ENCODE measurements at places on chromosomes 2 and 18. TPM values are rescaled to one million over a fixed set of nuclear protein-coding genes. Genes with fewer than 3 reads are reported as not detected.

TNFAIP6 gene
- total RNA-seq = 0.98 TPM

IMPA2 gene
- total RNA-seq = 93.6 TPM

TUBA3E gene
- total RNA-seq = 4.6 TPM

CNDP2 gene
- 84.9 TPM for total RNA-seq

MOCOS gene
- total RNA-seq = 3.6 TPM

KHK gene
- 9.0 TPM for total RNA-seq

PTPRN gene
- total RNA-seq = 1.0 TPM

STAT4 gene
- 3.6 TPM for total RNA-seq

HAUS1 gene
- total RNA-seq = 33.7 TPM

EML6 gene
- 1.0 TPM for total RNA-seq

SERPINB12 gene
- not detected for total RNA-seq

FBXO48 gene
- 0.58 TPM for total RNA-seq

M1AP gene
- total RNA-seq = not detected

ARHGEF33 gene
- total RNA-seq = 0.02 TPM

BOK gene
- total RNA-seq = 27.7 TPM

PPP4R3B gene
- total RNA-seq = 28.9 TPM

LAMA3 gene
- total RNA-seq = 52.1 TPM

HES6 gene
- 14.6 TPM for total RNA-seq

PROM2 gene
- total RNA-seq = 0.01 TPM

VWC2L gene
- not detected for total RNA-seq

UGT1A1 gene
- 0.78 TPM for total RNA-seq

RAMP1 gene
- 0.15 TPM for total RNA-seq

ASXL3 gene
- not detected for total RNA-seq

CCL20 gene
- 7.8 TPM for total RNA-seq

REG3G gene
- total RNA-seq = not detected

GNLY gene
- 0.08 TPM for total RNA-seq

UGT1A4 gene
- total RNA-seq = 0.07 TPM

POMC gene
- total RNA-seq = not detected

OSR1 gene
- total RNA-seq = 9.3 TPM

PARD6G gene
- 2.7 TPM for total RNA-seq

Measured in A549 treated with Hydrocortisone at 1 μM for 4 hours (cell line).